T-helper 17 cell (primary cell): ENCODE measurements at places on chromosomes 7 and 10.

- no peak overlapping the region for H3K4me3 ChIP-seq
- no peaks in the 10 kb centered on the region for H3K27me3 ChIP-seq
- DNase-seq, result no peak
- H3K36me3 ChIP-seq, result peaks cover 5% of the 10 kb centered on the region
- H3K4me1 ChIP-seq, result no peaks in the 10 kb centered on the region
- no peak overlapping the region for H3K27ac ChIP-seq
Observed at GRCh38 chr10:29519659-29520058, 115.1 kb downstream of the SVIL start.

GRCh38 chr10:93150990-93151547 lies 77.4 kb downstream of the CYP26A1 start:
- H3K27ac ChIP-seq, result no peak overlapping the region
- H3K4me1 ChIP-seq, result peaks cover 18% of the 10 kb centered on the region
- peak overlapping the region; percentile 53 for H3K4me3 ChIP-seq
- DNase-seq, result no peak

DNA sequence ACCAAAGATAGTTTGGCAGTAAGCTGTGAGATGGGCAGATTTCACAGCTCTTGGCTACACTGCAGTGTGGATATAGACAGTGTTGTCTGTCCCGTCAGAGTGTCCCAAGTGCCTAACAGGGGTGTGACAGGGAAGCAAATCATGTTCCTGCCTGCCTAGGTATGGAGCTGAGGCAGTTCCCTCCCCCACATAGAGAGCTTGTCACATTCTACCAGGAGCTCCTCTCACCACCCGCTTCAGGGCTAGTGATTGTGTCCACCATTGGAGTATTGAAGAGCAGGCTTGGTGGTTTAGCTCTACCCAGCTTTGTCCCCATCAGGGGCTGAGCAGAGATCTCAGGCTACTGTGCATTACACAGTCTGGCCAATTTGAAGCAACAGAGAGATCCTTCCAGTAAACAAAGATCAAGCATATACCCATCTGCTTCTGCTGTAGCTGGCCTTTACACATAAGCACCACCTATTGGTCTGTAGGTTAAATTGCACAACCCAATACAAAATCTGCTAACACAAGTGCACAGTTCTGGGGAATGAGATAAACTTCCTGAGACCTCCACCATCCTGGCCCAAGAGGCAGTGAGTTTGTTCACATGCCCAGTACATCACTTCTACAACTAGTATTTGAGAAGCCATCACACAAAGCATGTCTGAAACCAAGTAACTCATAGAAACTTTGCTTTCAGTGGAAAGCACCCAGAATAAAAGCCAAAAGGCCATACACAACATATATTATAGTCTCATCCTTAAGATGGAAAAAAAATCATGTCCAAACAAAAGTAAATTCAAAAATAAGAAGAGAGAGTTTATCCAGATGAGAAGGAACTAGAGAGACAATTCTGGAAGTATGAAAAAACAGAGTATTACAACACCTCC lies 67.3 kb downstream of the GLCCI1 start:
- no peak overlapping the region for H3K4me3 ChIP-seq
- no peaks in the 10 kb centered on the region for H3K36me3 ChIP-seq
- peak overlapping the region; percentile 1 for H3K27ac ChIP-seq
- no peaks in the 10 kb centered on the region for H3K27me3 ChIP-seq
- peaks cover 27% of the 10 kb centered on the region for H3K4me1 ChIP-seq
- no peak for DNase-seq

DNA sequence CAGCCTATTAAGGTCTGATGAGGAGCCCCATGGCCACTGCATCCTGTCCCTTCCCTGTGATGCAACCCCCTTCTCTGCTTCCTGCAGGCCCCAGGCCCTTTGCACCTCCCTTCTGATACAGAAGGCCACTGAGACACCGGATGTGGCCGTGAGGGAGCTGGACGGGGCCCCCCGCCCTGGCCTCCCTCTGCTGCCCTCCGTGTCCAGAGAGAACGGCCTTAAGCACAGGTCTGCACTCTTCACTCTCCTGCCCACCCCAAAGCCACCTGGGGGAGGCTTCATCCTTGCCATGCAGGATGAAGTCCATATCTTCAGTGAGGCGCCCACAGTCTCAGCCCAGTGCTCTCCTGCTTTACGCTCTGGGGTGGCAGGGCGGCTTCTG lies 86.9 kb upstream of the GNA12 start:
- H3K27ac ChIP-seq, result peak overlapping the region; percentile 87
- no peak for DNase-seq
- no peaks in the 10 kb centered on the region for H3K27me3 ChIP-seq
- H3K4me1 ChIP-seq, result peaks cover 6% of the 10 kb centered on the region
- peak overlapping the region; percentile 15 for H3K4me3 ChIP-seq

- H3K36me3 ChIP-seq, result no peaks in the 10 kb centered on the region
- H3K4me1 ChIP-seq, result peaks cover 34% of the 10 kb centered on the region
- no peak for DNase-seq
- H3K27ac ChIP-seq, result no peak overlapping the region
Observed at GRCh38 chr7:99139036-99139435, 4.9 kb downstream of the SMURF1 start.

DNA sequence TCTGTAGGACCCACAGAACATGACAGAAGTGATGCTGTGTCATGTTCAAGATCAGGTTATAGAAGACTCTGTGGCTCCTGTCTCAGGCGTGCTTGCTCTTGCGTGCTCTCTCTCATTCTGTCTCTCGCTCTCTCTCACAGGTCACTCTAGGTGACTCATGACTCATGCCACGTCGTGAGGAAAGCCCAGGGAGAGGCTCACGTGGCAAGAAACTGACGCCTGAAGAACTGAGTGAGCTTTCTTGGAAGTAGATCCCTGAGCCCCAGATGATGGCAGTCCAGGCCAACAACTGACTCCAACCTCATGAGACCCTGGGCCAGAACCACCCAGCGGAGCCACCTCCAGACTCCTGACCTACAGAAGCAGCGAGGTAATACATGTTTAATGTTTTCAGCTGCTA lies 103.3 kb downstream of the DNMBP start:
- no peaks in the 10 kb centered on the region for H3K27me3 ChIP-seq
- H3K27ac ChIP-seq, result no peak overlapping the region
- peaks cover 4% of the 10 kb centered on the region for H3K4me1 ChIP-seq
- peaks cover 7% of the 10 kb centered on the region for H3K36me3 ChIP-seq

DNA sequence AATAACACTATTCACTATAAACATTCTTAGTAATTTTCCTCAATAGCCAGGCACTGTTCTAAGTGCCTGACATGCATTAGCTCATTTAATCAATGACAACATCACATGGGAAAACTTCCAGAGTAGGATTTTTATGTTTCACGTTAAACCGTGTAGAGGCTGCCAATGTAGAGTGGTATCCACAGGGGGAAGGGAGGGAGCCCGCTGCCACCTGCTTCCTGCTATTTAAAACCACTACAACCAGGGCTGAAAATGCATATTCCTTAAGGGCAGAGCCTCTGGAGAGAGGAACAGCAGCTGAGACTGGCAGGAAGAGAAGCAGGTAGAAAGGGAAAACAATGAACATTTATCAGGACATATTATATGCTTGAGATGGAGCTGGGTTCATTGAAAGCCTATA lies 684.3 kb upstream of the AUTS2 start:
- no peaks in the 10 kb centered on the region for H3K36me3 ChIP-seq
- H3K4me1 ChIP-seq, result no peaks in the 10 kb centered on the region
- H3K27ac ChIP-seq, result no peak overlapping the region
- H3K27me3 ChIP-seq, result no peaks in the 10 kb centered on the region

DNA sequence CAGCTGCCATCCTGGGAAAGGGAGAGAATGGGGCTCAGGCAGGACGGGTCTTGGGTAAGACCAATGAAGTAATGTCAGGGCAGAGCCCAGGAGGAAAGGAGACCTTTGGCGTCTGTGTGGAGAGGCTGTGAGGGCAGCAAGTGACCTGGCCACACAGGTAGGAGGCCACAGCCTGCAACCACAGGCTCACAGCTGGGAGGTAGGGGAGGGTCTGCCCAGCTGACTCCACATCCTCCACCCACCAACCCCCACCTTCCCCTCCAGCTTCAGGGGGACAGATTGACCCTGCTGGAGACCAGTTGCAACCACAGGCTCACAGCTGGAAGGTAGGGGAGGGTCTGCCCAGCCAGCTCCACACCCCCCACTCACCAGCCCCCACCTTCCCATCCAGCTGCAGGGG lies 262.2 kb upstream of the TCERG1L start:
- no peaks in the 10 kb centered on the region for H3K4me1 ChIP-seq
- no peaks in the 10 kb centered on the region for H3K27me3 ChIP-seq
- no peak for DNase-seq
- no peak overlapping the region for H3K27ac ChIP-seq
- H3K36me3 ChIP-seq, result no peaks in the 10 kb centered on the region

DNA sequence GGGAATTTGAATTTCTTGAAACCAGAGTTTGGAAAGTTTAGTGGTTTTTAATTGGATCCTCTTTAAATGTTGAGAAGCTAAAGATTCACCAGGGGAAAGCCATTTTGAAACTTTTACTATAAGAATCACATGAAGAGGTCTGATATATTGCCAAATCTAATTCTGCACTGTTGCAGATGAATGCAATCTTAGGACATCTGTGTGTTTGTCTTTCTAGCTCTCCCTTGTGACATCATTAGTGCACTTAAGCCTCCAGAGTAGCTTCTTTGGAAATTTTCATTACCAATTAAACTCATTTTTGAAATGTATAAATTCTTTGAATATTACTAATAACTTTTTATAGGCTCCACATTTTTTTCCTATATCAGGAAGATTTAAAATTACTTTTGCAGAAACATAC lies 160.2 kb downstream of the BICC1 start:
- H3K36me3 ChIP-seq, result no peaks in the 10 kb centered on the region
- no peak for DNase-seq
- H3K27ac ChIP-seq, result no peak overlapping the region
- no peak overlapping the region for H3K4me3 ChIP-seq
- no peaks in the 10 kb centered on the region for H3K27me3 ChIP-seq

DNA sequence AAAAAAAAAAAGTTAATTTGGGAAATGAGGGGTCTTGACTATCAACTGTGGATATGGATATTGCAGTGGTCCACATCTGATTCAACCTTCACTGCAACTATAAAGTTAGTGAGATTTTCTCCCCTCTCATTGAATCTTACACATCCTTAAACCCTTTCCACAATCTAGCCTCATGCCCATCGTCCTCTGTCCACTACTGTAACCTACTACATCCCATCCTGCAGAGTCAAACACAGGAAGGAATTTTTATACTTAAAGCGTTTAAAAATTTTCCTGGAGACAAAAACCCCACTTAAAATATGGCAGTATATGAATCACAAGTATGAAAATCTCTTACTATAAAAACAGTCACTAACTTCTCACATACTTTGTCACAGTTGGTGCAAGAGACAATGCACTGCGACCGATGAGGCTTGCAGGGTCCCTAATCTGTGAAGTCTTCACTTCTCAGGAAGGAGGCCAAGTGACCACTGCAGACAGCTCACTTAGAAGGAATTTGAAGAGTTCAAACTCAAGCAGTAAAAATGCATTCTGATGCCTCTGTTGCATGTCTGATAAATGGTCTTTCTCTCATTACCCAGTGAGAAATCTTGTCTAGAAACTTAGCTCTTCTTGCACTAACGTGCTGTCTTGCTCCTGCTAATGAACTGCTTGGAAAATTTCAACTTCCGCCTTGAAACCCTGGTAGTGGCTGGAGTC lies 50.3 kb upstream of the ST8SIA6 start:
- H3K4me1 ChIP-seq, result peaks cover 24% of the 10 kb centered on the region
- H3K36me3 ChIP-seq, result peaks cover 2% of the 10 kb centered on the region
- DNase-seq, result no peak

- H3K27me3 ChIP-seq, result no peaks in the 10 kb centered on the region
- no peak for DNase-seq
- H3K36me3 ChIP-seq, result no peaks in the 10 kb centered on the region
- H3K4me3 ChIP-seq, result no peak overlapping the region
- H3K27ac ChIP-seq, result no peak overlapping the region
Observed at GRCh38 chr7:54394834-54395233, 147.3 kb upstream of the VSTM2A start.

- H3K27me3 ChIP-seq, result no peaks in the 10 kb centered on the region
- no peaks in the 10 kb centered on the region for H3K4me1 ChIP-seq
- H3K36me3 ChIP-seq, result no peaks in the 10 kb centered on the region
- H3K4me3 ChIP-seq, result no peak overlapping the region
- no peak overlapping the region for H3K27ac ChIP-seq
Observed at GRCh38 chr10:76403912-76404311, 972.5 kb downstream of the LRMDA start.

DNA sequence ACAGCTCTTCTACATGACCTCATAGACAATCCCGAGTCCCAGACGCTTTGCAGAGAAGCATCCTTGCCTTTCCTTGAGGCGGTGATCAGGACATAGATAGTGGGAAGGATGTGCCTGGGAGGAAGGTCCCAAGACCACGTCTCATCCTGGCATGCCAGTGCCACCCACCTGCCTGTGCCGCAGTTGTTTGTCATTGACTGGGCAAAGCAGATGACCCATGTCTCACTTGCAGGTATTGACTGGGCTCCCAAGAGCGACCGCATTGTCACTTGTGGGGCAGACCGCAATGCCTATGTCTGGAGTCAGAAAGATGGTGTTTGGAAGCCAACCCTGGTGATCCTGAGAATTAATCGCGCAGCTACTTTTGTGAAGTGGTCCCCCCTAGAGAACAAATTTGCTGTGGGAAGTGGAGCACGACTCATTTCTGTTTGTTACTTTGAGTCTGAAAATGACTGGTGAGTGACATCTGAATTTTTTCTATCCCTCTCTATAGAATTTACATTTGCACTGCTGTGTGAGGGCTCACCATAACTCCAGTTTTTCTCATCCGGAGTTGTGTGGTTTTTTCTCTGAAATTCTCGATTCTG lies 18.5 kb downstream of the ARPC1A start:
- H3K4me3 ChIP-seq, result no peak overlapping the region
- H3K4me1 ChIP-seq, result peaks cover 3% of the 10 kb centered on the region
- no peak overlapping the region for H3K27ac ChIP-seq
- no peaks in the 10 kb centered on the region for H3K27me3 ChIP-seq

DNA sequence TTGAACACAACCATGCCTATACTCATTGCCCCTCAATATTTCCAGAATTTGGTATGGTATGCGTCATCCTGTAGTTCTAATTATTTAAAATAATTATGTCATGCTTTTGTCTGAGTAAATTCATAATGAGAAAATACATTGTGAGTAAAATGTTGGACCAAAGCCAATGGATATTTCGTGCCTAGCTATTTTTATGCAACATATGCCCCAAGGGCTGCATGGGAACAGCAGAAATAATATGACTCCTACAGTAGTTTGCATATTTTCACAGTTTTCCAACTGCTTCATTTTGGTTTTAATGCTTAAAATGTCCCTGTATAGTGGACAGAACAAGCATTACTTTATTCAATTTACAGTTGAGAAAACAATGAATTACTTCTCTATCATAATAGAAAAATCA lies 1115.6 kb upstream of the GHITM start:
- no peaks in the 10 kb centered on the region for H3K4me1 ChIP-seq
- no peaks in the 10 kb centered on the region for H3K27me3 ChIP-seq
- no peak for DNase-seq
- H3K27ac ChIP-seq, result no peak overlapping the region

GRCh38 chr10:21406595-21407193 lies 118.8 kb downstream of the SKIDA1 start:
- H3K4me3 ChIP-seq, result peak overlapping the region; percentile 63
- H3K27me3 ChIP-seq, result peaks cover 17% of the 10 kb centered on the region
- peak overlapping the region; percentile 32 for H3K27ac ChIP-seq
- no peaks in the 10 kb centered on the region for H3K36me3 ChIP-seq
- no peak for DNase-seq

- H3K4me3 ChIP-seq, result no peak overlapping the region
- peaks cover 22% of the 10 kb centered on the region for H3K27me3 ChIP-seq
- DNase-seq, result no peak
- no peaks in the 10 kb centered on the region for H3K4me1 ChIP-seq
- H3K36me3 ChIP-seq, result no peaks in the 10 kb centered on the region
Observed at GRCh38 chr7:112134039-112134438, 72.2 kb downstream of the DOCK4 start.
